Natural killer cell (primary cell): ENCODE measurements at places on chromosomes 4 and X. TPM values are rescaled to one million over a fixed set of nuclear protein-coding genes. Genes with fewer than 3 reads are reported as not detected.

DNA sequence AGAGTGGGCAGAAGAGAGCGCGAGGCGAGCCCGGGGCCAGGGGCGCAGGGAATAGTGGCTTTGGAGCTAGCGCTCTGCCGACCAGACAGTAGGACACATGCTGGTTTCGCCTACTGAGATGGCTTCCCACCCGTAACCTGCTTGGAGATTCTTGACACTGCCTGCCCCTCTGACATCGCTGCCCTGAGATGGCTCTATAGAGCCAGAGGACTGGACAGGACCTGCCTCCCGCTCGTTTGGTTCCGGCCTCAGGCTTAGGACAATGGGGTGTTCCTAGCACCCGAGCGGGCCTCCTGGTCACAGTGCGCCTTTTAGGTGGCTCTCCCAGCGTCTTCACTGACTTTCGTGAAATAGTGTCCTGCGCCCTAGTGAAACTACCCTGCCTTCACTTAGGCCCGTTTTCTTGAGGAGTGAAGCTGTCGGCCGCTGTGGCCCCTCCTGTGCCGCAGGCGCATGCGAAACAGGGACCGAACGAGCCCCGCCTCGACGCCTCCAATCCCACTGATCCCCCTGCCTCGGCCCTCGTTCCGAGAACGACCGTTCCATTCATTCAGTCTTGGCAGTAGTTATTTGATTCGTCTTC, 608 bp downstream of the TAF1 start:
- no peaks in the 10 kb centered on the region for H3K27me3 ChIP-seq
- H3K4me3 ChIP-seq, result peak overlapping the region; percentile 93
- peak; percentile 49 for DNase-seq
- peak overlapping the region; percentile 95 for H3K27ac ChIP-seq
- peaks cover 25% of the 10 kb centered on the region for H3K4me1 ChIP-seq
- H3K36me3 ChIP-seq, result peaks cover 12% of the 10 kb centered on the region

DNA sequence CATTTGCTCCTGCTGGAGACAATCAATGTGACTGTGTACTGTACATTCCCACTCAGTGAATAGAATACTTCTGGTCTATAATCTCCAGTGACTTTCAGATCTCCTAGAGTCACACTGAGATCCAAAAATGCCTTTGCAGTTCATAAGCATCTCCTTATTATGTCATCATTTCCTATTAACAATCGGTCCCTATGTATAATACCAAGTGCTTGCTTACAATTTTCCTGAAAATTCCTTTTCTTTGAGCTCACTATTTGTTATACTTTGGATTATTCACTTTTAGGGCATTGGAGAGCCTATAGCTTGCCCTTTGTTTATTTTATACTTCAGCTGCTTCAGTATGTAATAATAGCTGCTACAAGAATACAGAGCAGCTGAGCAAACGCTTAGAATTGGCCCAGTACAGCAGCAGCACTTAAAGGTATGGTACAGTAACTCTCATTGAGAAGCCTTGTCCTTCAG, 313.0 kb downstream of the DCTD start:
- H3K27me3 ChIP-seq, result no peaks in the 10 kb centered on the region
- H3K36me3 ChIP-seq, result no peaks in the 10 kb centered on the region
- no peaks in the 10 kb centered on the region for H3K4me1 ChIP-seq
- no peak overlapping the region for H3K27ac ChIP-seq
- no peak overlapping the region for H3K4me3 ChIP-seq

GRCh38 chr4:118799231-118799942, 36.5 kb downstream of the SEC24D start:
- no peaks in the 10 kb centered on the region for H3K27me3 ChIP-seq
- no peak overlapping the region for H3K4me3 ChIP-seq
- H3K4me1 ChIP-seq, result no peaks in the 10 kb centered on the region
- DNase-seq, result no peak

DNA sequence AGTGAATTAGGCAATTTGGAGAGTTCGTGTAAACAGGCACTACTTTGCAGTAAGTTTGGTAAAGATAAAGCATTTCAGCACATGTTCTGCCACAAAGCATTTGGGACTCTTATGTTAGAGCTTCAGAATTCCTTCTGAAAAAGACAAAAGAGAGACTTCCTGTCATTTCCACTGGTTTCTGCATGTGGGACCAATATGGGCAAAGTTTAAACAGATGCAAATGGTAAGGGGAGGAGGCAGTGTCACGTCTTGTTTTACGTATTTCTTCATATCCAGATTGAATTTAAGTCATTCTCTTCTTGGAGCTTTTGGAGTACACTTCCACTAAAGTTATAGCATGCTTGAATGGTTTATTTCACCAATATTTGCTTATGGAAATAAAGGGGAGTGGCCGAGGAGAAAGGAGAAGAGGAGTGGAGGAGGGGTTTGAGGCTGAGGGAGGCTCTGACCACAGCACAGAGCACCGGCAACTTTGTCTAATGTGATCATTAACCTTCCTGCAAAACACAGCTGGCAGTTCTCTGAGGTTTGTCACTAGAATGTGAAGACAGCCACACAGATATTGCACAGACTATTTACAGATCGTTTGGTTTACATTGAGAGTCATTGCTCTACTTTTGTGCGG, at the start of gene APELA:
APELA (plus strand) TSS at position 479 of the 625 bp plus-strand sequence. CDS start 154 bp downstream, outside the sequence.
- H3K4me1 ChIP-seq, result no peaks in the 10 kb centered on the region
- H3K27ac ChIP-seq, result no peak within 1 kb of the TSS
- DNase-seq, result no peak
- no peaks in the 10 kb centered on the region for H3K36me3 ChIP-seq
- no peak within 1 kb of the TSS for H3K4me3 ChIP-seq
- no peaks in the 10 kb centered on the region for H3K27me3 ChIP-seq

GRCh38 chrX:17617806-17618205, 119.5 kb upstream of the SCML1 start:
- peaks cover 4% of the 10 kb centered on the region for H3K4me1 ChIP-seq
- no peaks in the 10 kb centered on the region for H3K27me3 ChIP-seq
- no peak overlapping the region for H3K4me3 ChIP-seq

GRCh38 chrX:69177511-69178162, 12.4 kb upstream of the PJA1 start:
- no peak overlapping the region for H3K4me3 ChIP-seq
- H3K4me1 ChIP-seq, result no peaks in the 10 kb centered on the region
- no peaks in the 10 kb centered on the region for H3K36me3 ChIP-seq
- H3K27me3 ChIP-seq, result no peaks in the 10 kb centered on the region
- no peak overlapping the region for H3K27ac ChIP-seq

- no peaks in the 10 kb centered on the region for H3K36me3 ChIP-seq
- H3K27ac ChIP-seq, result no peak overlapping the region
- H3K27me3 ChIP-seq, result no peaks in the 10 kb centered on the region
- no peak for DNase-seq
- no peak overlapping the region for H3K4me3 ChIP-seq
Measured at GRCh38 chr4:129336457-129337227, 240.7 kb downstream of the C4orf33 start.

Gene AFF2
- total RNA-seq, result 4.8 TPM

Gene LIMCH1
- total RNA-seq, result 0.05 TPM
